ENCODE measurements at places on chromosomes 2 and 18.

DNA sequence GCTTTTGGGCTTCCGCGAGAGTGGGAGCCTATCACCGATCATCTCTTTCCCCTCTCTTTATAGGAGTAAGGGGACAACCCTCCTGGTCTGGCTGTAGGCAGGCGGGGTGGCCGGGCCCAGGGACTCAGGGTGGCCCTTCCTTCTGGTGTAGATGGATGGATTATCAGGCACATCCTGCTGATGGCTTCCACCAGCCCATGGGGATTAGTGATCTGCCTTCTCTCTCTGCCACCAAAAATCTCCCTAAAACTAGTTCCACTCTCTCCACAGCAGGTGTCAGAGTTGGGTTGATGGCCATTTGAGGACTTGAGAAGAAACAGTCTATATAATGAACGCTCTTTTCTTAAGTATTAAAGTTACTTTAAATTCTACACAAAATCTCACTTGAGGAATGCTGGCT lies 37.4 kb downstream of the NCK2 start:
- no peak for ATAC-seq

GRCh38 chr2:147607379-147607778 lies 237.4 kb upstream of the ACVR2A start:
- ATAC-seq: no peak

GRCh38 chr18:79507076-79507545 lies 111.4 kb downstream of the NFATC1 start:
- ATAC-seq: peak; percentile 16

DNA sequence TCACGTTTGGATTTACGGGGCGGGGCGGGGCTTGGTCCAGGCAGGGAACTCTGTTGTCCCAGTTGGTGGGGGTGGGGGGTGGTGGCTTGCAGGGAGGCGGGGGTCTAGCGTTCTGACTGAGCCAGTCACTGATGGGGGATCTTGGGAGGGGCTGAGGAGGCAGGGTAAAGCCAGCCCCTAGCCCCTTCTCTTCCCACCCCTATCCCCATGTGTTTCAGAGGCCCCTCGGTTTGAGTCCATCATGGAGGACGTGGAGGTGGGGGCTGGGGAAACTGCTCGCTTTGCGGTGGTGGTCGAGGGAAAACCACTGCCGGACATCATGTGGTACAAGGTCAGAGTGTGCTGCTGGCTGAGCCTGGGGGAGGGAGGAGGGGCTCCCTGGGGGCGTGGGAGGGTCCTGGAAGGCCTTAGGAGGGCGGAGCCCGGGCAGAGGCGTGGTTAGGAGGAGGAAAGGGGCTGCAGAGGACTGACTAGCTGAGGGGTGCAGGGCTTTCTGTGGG lies 22.0 kb upstream of the GMPPA start:
- peak; percentile 14 for ATAC-seq

DNA sequence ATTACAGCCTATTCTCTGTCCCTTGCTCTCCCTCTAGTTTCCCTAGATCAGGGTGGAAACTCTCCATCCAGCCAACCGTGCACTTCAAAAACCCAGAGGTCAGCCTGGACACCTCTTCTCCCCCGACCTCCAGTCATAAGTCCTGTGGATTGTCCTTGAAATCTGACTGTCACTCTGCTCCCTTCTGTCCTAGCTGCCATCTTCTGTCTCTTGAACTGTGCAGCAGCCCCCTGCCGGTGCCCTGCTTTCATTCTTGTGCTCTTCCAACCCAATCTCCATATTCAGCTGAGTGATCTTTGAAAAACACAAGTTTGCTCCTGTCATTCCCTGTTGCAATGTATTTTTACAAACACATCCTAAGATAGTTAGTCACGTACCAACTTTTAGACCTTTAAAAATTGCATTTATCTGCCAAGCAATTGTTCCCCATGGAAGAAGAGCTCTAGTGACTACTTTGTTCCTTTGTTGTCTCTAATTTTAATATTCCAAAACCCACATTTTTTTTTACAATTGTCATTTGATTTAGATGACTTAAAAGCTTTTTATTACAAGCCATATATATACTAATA lies 254.3 kb downstream of the CAMKMT start:
- no peak for ATAC-seq

GRCh38 chr2:16546128-16546754 lies 119.4 kb downstream of the CYRIA start:
- no peak for ATAC-seq

GRCh38 chr2:444937-445884 lies 157.3 kb upstream of the ALKAL2 start:
- no peak for ATAC-seq

DNA sequence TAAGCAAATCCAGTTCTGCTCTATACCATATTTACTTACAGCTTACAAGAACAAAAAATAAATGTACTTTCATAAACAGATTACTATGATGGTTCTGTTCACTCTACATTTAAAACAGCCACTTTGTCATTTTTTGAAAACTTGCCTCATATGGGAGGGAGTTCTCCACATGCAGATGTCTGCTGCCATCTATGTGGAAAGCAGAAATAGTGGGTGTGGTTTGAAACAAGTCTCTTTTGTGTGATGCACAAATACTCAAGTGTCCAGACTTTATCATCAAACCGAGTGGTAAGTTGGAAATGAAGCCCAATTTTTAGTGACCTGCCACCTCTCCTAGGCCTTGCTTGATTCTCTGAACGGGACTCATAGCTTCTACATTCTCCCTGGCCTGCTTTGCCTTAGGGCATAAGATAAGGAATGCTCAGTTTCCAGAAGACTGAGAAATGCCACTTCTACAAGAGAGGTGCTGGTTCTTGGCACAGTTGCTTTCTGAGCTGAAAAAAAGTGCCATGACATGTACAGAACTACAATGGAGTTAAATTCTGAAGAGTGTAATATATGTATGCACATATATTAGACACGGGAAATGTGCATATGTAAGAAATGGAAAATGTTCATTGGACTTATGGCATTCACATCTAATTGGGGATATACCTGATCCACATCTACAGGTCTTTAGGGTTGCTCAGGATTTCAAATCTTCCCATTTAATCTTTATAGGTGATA lies 221.0 kb downstream of the SLC8A1 start:
- no peak for ATAC-seq

DNA sequence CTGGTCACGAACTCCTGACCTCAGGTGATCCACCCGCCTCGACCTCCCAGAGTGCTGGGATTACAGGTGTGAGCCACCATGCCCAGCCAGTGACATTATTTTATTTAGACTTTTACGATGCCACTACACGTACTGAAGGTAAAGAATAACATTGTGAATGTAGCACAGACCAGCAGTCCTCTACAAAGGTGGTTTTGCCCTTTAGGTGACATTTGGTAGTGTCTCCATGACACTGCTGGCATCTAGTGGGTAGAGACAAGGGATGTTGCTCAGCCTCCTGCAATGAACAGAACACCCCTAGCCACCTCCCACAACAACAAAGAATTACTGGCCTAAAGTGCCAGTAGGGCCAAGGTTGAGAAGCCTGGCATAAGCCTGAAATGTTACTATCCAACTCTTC lies 69.5 kb downstream of the MYOM1 start:
- no peak for ATAC-seq

GRCh38 chr2:71718686-71719085 lies 265.3 kb downstream of the DYSF start:
- no peak for ATAC-seq

DNA sequence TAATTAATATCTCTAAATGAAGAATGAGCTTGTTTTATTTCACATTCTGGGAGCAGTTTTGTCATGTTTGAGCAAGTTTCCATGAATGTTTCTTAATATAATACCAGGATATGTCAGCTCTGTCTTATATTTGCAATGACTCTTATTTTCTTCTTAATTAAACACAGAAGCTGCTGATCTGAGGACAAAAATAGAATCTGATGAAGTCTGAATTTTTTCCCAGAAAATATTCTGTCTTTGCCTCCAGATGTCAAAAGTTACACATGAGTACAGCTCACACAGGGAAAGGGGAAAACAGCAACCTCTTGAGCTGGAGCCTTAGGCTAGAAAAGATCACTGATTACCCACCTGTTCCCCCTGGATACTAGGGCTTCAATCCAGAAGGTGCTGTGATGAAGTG lies 606.6 kb upstream of the SYT4 start:
- no peak for ATAC-seq

- ATAC-seq: peak; percentile 84
Observed at GRCh38 chr2:208072250-208072892, 47.0 kb upstream of the PLEKHM3 start.

DNA sequence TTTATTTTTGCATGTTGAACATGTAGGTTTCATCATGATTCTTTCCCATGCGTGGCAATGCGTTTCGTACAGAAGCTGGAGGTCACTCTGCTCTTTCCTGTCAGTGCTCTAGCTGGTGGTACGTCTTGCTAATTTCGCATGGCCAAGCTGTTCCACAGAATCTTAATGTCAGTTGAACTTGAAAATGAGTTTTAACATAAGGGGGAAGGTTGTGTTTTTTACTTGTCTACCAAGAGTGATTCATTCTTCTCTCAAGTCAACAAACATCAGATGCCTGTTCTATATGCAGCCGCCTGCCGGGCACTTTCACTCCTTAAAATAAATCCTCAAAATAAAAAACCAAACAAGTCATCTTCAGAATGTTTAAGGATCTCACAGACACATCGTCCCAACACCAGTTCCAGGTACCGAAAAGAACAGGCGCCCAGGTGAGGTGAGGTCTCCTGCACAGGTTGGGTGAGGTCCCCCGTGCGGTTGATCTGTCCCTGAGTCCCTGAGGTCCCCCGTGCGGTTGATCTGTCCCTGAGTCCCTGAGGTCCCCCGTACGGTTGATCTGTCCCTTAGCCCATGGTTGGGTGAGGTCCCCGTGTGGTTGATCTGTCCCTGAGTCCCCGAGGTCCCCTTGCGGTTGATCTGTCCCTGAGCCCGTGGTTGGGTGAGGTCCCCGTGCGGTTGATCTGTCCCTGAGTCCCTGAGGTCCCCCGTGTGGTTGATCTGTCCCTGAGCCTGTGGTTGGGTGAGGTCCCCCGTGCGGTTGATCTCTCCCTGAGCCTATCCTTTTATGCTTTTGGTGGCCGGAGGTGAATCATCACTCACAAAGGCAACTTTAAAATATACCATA lies 57.0 kb upstream of the KCNG2 start:
- ATAC-seq: no peak

DNA sequence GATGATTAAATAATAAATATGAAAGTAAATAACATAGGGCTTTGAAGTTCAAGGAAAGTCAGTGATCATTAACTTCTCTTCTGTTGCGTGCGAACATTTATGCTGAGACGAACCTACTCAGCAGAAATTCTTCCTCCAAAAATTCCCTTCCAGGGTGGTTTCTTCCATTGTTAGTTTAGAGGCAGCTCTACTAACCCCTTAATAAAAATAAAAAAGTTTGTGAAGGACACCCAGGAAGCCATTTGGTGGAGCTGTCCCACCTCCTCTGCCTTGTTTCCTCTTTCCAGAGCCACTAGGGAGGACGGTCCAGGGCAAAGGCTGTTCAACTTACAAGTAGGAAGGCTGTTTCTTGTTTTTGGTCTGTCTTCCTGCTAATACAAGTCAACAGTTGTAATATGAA lies 2.1 kb upstream of the SMAD2 start:
- ATAC-seq: no peak

DNA sequence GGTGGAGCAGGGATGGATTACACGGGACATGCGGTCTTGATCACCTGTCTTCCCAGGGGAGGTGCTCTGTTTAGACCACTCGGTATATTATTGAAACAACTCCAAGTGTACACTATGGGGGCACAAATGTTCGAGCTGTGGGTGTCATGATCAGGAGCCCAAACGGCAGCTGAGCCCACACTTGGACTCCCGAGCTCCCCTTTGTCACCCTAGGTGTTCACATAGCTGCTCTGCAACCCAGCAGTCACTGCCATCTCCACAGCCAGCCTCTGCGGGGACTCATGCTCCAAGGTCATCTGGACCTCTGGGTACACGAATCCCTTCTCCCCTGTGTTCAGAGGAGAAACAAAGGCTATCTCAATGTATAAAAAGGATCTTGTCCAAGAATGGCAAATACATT lies 46.0 kb downstream of the CAPN13 start:
- no peak for ATAC-seq

- ATAC-seq: no peak
Observed at GRCh38 chr2:201130524-201131186, 14.7 kb downstream of the CFLAR start.

GRCh38 chr18:54209471-54210180 lies 14.8 kb downstream of the MBD2 start:
- no peak for ATAC-seq

GRCh38 chr2:151518802-151519201 lies 109.1 kb downstream of the RIF1 start:
- no peak for ATAC-seq

DNA sequence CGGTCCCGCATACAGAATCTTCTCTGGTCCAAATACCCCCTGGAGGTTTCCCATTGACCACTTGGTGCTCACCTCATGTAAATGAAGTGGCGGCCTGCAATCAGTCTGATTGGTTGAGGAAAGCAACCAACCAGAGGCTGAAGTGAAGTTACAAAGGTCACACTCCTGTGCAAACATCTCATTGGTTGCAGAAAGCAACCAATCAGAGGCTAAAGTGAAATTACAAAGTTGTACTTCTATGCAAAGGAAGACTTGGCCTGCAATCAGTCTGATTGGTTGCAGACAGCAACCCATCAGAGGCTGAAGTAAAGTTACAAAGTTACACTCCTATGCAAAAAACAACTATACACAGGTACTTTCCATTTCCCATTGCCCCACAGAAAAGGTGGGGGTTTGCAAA lies 2.5 kb upstream of the SP100 start:
- no peak for ATAC-seq

GRCh38 chr2:127778850-127779249 lies 32.1 kb downstream of the WDR33 start:
- ATAC-seq: no peak

DNA sequence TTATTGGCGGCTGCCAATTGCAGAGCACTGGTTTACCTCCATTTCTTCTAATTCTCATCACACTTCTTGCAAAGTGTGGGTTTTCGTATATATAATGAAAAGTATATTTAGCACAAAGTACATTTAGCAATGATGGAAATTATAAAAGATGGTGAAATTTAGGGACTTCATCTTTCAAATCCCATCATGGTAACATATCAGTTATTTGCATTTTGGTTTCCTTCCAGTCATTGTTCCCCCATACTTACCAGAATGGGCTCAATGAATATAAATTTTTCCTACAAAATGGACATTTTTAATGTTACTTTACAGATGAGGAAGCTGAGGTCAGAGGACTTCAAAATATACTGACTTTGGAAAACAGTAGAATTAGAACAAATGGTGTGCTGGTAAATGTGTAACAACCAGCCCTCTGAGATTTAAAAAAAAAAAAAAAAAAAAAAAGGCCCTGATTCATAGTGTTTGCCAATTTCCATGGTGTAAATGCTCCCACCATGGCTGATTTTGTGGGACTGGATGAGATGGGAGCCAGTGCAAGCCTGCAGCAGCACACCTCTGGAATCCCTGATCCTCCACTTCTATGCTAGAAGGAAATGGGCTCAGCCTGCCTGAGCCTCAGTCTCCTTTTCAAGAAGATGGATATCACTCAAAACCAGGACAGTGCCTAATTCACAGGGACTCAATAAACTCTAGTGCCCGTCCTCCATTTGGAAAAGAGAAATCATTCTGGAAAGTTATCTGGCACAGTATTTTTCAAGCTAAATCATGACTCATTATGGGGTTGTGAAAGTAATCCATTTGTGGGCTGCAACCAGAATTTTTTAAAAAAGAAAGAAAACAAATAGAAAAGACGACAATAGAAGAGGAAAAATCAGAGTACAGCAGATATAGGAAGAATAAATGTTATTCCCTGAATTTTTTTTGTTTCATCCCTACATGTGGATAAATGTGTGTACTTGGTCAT lies 34.0 kb downstream of the LBH start:
- no peak for ATAC-seq
